Retinal pigment epithelial cell (primary cell): ENCODE measurements at places on chromosomes 3 and 15.

DNA sequence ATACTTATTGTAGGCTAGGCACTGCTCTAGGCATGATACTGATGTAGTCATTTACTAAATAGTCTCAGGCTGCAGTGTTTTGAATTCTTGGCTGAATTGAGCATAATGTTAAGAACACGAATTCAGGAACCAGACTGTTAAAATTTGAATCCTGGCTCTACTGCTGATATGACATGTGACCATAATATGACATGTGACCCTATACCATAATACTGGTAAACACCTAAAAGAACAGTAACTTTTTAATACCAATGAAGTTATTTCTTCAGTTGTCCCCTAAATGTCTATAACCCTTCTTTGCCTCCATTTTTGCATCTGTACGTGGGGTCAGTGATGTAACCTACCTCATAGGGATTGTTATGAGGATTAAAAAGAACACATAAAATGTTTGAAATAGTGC lies 18.1 kb downstream of the TBC1D23 start:
- DNase-seq = no peak

GRCh38 chr15:43285609-43286037 lies 18.9 kb upstream of the TGM5 start:
- DNase-seq = no peak

DNA sequence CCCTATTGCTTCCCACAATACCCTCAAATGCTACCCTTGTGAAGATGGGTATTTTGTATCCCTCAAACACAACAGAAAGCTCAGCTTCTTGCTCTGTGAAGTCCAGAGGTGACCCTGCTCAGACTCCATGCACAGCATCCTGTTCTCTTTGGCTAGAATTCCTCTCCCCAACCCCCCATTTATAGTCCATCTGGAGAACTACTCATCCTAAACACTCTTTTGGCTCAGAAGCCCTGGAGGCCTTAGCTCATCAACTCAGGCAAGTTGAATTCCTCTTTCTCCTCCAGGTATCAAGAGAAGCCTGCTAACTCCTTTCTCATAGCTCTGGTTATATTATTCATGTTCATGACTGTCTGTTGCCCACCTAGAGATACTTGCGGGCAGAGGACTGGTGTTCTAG lies 18.3 kb upstream of the GASK1A start:
- no peak for DNase-seq

- DNase-seq = no peak
Measured at GRCh38 chr15:34292621-34293020, 45.0 kb downstream of the SLC12A6 start.

DNA sequence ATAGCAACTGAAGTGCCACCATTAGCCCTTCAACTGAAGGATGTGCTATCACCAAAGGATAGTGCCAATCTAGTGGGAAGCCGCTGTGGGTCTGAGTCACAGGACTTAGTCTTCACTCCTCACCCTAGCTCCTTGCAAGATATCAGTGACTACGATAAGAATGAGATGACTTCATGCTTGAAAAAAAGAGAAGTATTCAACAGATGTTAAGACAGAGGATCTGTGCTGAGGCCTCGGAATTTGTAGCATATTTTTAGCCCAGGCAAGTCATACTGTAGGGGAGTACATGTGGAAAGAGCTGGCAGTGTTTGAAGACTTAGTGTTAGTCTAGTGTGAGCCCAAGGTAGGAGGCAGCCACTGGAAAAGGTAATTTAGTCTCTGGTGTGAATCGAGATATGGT lies 270.7 kb upstream of the LRTM1 start:
- DNase-seq = no peak

DNA sequence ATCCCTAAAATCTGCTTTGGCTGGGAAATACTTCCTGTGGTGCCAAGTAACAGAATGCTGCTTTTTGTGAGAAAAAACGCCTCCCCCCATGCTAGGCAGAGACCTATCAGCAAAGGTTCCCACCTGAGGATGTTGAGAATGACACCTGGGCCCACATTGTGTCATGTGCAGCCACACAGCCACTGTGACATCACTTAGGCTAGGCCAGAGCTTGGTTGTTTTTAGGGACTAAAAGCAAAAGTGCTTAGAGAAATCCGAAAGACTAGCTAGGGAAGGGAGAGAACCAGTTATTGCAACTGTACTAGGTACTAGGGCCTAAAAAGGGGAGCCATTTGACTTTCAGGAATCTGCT lies 6.2 kb downstream of the ZDHHC3 start:
- no peak for DNase-seq

- no peak for DNase-seq
Measured at GRCh38 chr15:45604326-45604725, 17.1 kb downstream of the BLOC1S6 start.

GRCh38 chr3:151430821-151431484 lies 29.9 kb downstream of the IGSF10 start:
- no peak for DNase-seq

GRCh38 chr3:67090474-67090873 lies 92.4 kb downstream of the KBTBD8 start:
- DNase-seq = no peak

DNA sequence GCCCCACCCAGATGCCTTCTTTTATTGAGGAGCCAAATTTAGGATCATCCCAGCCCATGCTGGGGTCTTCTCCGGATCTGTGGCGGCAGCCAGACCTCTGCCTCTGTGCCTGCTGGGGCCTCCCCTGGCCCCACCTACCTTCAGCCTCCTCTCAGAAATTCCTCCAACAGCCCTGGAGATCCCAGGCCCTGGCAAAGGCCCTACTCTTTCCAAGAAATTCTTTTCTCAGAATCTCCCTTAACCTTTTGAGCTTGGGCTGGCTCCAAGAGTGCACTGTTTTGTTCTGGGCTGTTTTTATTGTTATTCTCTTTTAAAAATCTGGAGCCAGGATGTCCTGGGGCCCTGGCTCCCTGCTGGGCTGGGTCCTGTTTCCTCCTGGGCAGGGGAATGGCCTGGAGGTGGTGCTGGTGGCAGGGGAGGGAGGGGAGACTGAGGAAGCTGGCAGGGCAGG lies 57.8 kb downstream of the GRIP2 start:
- no peak for DNase-seq

DNA sequence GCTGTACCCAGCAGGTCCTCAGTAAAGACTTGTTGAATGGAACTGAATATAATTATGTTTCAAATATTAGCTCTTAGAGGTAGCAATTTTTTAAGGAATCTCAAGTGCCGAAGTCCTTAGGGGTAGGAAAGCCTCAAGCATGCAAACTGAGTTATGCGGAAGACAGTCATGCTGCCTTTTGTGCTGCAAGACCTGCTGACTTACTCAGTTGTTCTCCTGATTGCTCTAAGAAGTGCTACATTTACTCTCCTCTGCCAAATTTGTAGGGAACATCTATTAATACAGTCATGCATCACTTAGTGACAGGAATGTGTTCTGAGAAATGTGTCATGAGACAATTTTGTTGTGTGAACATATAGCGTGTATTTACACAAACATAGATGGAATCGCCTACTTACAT lies 325.6 kb upstream of the AZI2 start:
- DNase-seq = no peak
